ENCODE measurements at places on chromosomes 6 and 20.

DNA sequence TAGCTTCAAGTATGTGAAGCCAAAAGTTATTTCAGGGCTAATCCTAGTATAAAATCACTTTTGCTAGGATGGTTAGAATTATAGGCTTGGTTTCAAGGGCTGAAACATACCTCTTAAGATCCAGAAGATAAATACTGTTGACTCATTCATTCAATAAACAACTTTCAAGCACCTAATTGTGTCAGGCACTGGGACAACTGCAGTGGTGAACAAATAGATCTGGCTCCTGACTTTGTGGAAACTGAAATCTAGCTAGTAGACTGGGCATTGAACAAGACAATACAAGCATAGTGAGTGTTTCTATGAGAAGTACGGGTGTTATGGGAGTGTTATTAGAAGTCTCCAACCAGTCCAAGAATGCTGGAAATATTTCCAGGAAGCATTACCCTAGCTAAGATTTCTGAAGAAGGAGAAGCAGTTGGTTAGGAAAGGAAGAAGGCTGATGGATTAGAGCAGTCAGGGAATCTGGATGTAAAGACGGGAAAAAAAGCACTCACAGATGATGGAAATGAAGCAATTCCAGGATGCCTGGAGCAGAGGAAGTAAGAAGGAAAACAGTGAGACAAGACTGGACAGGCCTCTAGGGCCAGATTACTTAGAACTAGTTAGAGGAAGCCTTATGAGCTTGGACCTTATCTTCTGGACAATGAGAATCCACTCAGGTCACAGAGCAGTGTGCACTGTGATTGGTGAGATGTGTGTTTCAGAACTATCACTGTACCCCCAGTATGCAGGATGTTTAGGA is 132.6 kb upstream of the RAB32 start:
- no peak for DNase-seq

DNA sequence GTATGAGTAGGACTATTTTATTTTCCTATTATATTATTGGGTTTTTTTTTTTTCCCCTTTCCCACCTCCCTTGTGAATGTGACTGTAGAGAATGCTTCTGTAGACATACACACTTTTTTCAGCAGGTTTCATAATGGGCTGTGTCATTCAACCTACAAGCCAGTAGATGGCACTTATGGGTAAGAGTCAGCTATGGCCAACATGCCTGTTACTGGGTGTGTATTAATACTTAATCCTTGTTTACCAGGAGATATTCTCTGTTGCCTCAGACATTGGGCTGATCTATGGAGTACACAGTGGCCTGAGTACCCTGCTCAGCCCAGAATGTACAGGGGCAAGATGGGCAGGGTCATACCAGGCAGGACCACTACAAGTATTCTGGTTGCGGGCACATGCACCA is 382.5 kb downstream of the EPHA7 start:
- peak; percentile 75 for DNase-seq

- DNase-seq = no peak
Measured at GRCh38 chr6:13649393-13649792, 34.3 kb downstream of the NOL7 start.

DNA sequence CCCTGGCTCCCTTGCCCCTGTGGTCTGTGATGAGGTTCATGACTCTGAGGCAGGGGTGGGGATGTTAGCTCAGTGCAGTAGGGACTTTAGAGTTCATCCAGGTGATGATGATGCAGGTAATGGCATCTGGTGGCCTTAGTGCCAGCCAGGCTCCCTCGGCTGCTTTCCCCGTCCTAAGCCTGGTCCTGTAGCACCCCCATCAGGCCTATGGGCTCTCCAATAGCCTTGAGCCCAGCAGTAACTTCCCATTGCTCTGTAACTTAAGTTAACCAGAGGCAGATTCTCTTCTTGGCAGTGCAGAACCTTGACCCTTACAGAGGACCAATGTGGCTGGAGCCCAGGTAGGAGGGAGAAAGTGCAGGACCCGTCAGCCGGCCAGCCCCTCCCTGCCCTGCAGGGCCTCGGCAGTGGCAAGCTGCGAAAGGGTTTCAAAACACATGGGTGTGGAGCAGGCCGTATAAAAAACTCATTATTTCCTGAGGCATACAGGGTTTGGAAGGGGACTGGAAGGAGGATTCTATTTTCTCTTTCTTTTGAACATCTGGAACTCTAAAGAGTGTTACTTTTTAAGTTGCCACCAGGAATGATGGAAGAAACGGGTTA is 406.9 kb downstream of the CDH26 start:
- DNase-seq = no peak

DNA sequence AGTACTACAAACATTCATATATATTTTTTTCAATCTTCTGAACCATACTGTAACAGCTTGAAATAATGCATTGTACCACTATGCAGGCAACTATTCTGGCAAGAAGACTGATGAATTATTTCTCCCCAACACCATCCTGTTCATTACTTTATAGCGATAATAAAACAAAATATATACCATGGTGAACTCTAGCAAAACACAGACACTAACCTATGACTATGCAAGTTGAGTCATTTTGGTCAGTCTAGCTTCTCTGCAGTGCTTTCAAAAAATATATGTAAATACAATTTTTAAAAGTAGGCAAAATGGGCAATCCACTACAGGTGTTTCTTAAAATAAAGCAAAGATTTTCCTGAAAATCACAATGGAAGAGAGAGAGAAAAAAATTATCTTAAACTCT is 20.3 kb downstream of the PHIP start:
- no peak for DNase-seq

DNA sequence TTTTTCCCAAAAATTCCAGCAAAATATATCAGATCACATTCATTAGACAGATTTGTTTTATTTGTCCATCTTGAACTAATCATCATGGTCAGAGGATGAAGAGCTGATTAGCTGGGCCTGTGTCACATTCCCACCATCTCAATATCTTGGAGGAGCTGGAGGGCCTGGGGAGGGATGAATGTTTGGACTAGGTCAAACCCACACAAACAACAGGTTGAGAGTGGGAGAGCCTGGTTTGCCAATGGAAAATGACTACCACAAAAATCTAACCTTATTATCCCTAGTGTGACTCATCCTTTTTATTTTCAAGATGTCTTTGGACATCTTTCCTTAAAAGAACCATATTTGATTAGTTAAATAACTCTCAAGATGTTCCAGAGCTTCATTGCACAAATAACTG is 242.4 kb downstream of the OGFRL1 start:
- no peak for DNase-seq

DNA sequence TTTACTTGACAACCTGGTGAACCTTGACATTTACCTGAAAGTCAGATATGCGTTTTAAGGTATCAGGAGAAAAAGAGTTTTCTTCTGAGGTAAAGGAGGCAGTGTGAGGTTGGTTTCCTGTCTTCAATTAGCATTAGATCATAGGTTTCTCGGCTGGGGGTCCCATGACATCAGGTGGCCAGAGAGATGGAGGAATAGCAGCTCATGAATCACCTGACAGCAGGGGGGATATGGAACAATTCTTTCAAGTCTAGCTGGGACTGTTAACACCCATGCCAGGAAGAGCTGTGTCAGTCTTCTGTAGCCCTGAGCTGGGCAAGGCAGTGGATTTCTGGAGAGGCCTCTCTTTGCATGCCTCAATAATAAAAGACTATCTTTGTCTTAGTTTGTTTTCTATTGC is 108.0 kb upstream of the TMEM170B start:
- DNase-seq = peak; percentile 88

DNA sequence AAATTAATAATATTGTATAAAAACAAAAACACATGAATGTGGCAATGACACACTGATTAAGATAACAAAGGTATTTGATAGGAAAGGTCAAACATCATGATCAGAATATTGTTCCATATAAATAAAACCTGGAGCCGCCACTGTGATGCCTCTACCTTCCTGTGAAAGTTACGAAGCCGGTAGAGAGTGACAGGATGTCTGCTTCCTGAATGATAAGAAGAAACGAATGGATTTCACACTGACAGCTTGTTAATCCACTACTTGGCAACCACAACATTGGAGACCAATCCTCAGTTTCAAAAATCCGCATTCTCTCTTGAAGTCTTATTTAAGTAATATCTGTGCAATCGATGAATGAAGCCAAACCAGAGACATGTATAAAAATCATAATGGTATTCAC is 315.1 kb downstream of the HDGFL1 start:
- DNase-seq = no peak

GRCh38 chr6:137657351-137657911 is 163.2 kb upstream of the OLIG3 start:
- DNase-seq = no peak

DNA sequence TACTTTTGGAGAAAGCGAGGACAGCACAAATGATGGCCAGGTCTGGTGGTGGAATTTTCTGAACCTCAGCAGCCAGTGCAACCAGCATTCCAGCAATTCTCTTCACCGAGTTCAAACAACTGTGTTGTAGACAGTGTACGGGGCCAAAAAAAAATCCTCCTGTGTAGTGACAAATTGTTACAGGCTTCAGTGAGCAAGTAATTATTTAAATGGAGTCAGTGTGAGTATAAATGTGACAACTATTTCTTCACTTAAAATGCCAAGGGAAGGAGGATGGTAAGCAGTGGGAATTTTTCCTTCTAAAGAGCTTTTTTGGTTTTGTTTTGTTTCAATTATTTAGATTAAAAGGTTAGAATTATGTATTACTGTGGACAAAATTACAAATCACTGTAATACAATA is 154.1 kb downstream of the TMEM242 start:
- no peak for DNase-seq

GRCh38 chr6:73857341-73857890 is 161.4 kb downstream of the CD109 start:
- no peak for DNase-seq

DNA sequence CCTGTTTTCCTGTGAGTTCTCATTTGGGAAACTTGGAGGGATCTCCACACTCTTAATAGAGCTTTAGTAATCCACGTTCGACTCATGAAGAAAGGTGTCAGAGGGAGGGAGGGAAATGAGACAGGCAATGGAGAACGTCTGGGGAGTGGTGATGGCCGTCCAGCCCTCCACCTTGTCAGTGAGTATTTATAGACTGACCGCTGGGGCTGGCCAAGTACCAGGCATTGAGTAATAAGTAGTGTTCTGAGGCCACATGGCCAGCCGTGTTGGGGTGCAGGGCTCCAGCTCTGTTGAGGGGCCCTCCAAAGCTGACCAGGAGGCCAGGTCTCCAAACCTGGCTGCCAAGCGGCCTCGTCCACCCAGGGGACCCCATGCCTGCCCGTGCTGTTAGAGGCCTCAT is 11.3 kb upstream of the DSN1 start:
- peak; percentile 39 for DNase-seq

GRCh38 chr20:44080064-44080463 is 106.9 kb downstream of the JPH2 start:
- peak; percentile 56 for DNase-seq

- DNase-seq = no peak
Measured at GRCh38 chr20:60209048-60209447, 250.8 kb downstream of the CDH26 start.

GRCh38 chr20:17972121-17972520 is 3.3 kb downstream of the MGME1 start:
- DNase-seq = peak; percentile 60

- peak; percentile 26 for DNase-seq
Measured at GRCh38 chr6:136716917-136717715, 75.2 kb downstream of the MAP3K5 start.

DNA sequence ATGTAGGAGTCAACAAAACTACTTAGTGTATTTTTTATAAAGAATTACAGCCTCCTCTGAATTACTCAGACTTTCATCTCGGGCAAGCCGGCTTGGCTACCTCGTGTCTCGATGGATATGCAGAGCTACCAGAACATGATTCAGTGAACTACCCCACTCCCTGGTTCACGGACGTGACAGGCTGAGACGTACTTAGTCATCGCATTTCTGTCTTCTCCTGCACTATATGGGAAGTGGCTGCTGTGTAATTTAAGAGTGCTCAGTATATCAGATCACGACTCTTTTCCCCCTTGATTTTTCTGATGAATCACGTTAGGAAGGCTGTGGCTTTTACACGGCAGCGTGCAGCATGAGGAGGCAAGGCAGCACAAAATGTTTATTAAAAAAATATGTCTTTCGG is 302.7 kb upstream of the ZFP64 start:
- peak; percentile 86 for DNase-seq

DNA sequence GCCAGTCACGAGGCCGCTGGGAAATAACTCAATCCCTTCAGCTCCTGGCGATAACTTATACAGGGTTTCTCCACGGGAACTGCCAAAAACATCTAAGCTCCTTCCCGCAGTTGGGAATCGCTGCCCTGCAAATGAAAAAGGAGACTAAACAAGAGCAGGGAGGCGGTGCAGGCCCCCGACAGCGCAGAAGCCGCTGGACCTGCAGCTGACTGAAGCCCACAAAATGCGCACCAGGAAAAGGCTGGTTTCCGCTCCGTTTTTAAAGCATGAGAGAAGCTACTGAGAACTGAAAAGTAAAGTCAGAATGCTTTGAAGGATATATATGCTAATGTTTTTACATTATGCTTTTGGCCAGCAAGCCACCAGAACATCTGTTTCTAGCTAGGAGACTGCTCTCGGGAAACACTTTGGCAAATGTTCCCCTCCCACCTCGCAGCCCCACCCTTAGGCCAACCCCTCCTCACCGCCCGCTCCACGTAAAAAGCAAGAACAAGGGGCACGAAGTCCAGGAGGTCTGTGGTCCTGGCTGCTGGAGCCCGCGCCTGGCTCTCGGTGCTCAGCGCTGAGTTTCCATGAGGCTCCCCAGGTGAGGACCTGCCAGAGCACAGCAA is 90.5 kb downstream of the SOD2 start:
- DNase-seq = peak; percentile 73

GRCh38 chr6:158521759-158522158 is 38.1 kb upstream of the TMEM181 start:
- no peak for DNase-seq

DNA sequence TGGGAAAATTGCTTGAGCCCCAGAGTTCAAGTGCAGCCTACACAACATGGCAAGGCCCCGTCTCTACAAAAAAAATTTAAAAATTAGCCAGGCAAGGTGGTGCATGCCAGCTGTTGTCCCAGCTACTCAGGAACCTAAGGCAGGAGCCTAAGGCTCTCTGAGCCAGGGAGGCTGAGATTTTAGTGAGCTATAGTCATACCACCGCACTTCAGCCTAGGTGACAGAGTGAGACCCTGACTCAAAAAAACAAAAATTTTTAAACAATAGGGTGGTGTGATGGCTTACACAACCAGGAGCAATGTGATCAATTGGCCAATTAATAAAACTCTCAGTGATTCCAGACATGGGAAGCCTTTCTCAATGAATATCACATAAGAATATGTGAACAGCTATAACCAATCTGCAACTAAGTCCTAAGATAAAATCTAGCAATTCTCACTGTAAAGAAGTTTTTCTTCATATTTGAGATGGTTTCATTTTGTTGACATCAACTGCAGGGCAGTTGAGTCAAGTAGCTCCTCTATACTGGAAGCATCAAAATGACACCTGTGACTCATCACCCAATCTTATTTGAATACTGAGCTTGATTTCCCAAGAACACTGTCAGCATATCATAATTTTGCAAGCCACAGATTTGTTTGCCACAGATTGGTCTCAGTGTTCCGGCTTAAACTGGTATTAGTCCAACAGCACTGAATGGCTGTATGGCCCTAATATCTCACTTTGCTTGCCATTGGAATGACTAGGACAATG is 169.0 kb upstream of the GJE1 start:
- DNase-seq = peak; percentile 23

- DNase-seq = no peak
Measured at GRCh38 chr6:41604006-41604405, 34.3 kb upstream of the MDFI start.
